ENCODE measurements at places on chromosomes 2 and 18. TPM values are rescaled to one million over a fixed set of nuclear protein-coding genes. Genes with fewer than 3 reads are reported as not detected.

DNA sequence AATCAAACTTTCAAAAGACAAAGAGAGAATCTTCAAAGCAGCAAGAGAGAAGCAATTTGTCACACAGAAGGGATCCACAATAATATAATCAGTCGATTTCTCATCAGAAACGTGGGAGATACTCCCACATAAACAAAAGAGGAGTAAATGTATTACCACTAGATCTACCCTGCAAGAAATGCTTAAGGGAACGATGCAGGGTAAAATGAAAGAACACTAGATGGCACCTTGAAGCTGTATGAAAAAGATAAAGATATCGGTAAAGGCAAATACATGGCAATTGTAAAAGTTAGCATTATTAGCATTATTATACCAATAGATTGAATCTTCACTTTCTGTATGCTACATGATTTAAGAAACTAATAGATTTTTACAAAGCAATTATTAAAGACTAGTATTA, 677.0 kb downstream of the SUCLG1 start:
- DNase-seq, result no peak

The HOXD13 gene
- total RNA-seq, result not detected

GRCh38 chr2:80302314-80303005, 2.1 kb downstream of the LRRTM1 start:
- no peak for DNase-seq

GRCh38 chr18:43917520-43917919, 640.2 kb upstream of the SYT4 start:
- no peak for DNase-seq

DNA sequence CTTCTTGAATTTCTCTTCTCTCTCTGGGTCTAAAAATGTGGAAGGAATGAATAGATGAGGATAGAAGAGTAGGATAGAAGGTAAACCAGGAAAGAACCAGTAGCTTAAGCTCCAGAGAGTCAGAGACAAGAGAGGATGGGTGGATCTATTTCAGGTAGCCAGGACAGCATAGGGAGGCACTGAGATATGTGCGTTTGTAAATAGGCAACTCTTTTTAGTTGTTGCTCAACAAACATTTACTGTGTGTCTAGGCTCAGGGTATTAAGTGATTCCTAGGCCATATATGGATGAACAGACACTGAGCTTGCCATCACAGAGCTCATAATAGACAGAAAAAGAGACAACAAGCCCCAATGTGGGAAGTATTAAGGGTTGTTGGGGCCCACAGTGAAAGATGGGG, 160.5 kb downstream of the NAPG start:
- DNase-seq, result no peak

DNA sequence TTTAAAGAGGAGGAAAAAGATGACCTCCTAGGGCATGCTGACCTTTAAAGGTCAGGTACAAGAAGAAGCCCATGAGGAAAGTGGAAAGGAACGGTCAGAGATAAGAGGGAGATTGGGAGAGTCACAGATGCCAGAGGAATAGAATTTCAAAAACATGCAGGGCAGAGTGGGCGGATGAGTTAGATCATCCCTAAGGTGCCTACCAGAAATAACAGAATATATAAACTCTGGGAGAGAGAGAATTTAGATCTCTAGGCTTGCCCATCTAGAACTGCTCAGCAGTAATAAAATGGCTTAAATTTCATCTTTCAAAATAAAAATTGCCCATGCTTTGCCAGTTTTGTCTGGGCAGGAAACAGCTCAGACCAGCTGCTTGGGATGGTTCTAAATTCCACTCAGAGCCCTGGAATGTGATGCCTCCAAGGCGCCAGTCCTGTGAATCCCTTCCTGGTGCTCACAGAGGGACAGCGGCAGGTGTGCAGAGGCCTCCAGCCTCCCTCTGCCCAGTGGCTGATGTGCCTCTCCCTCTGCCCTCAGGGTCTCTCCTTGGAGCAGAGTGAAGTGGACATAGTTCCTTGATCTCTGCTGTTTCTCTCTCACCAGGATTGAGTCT, 130.9 kb downstream of the ANTXR1 start:
- DNase-seq, result no peak

The STK36 gene
- 17.7 TPM for total RNA-seq

The IMPA2 gene
- 43.4 TPM for total RNA-seq

The IKZF2 gene
- 3.9 TPM for total RNA-seq

The NAPG gene
- total RNA-seq, result 31.1 TPM

DNA sequence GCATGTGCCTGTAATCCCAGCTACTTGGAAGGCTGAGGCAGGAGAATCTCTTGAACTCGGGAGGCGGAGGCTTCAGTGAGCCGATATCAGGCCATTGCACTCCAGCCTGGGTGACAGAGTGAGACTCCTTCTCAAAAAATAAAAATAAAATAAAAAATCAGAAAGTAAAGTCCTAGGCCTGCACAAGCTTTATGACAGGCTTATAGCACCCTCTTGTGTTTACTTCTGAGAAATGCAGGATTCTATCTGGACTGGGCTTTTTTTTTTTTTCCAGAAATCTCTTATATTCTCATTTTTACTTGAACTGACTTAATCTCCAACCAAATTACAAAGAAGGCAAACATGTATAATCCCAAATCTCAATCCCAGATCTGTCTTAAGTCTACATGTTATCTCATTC, 26.1 kb upstream of the REG3G start:
- DNase-seq, result no peak

The KCNS3 gene
- total RNA-seq, result 6.7 TPM

GRCh38 chr18:21826641-21827302, 86.2 kb downstream of the MIB1 start:
- DNase-seq, result no peak

GRCh38 chr2:14828223-14828622, 195.7 kb downstream of the LRATD1 start:
- no peak for DNase-seq

The HTR2B gene
- 0.75 TPM for total RNA-seq

- DNase-seq, result no peak
These were observed 19.5 kb downstream of the STRADB start for GRCh38 chr2:201470821-201471731.

The SPC25 gene
- not detected for total RNA-seq

- no peak for DNase-seq
These were observed 150.6 kb upstream of the AGAP1 start for GRCh38 chr2:235343156-235343774.

The CDH20 gene
- total RNA-seq, result not detected

The POTEI gene
- not detected for total RNA-seq

- no peak for DNase-seq
These were observed 89.0 kb downstream of the ZNF532 start for GRCh38 chr18:58953627-58954026.

DNA sequence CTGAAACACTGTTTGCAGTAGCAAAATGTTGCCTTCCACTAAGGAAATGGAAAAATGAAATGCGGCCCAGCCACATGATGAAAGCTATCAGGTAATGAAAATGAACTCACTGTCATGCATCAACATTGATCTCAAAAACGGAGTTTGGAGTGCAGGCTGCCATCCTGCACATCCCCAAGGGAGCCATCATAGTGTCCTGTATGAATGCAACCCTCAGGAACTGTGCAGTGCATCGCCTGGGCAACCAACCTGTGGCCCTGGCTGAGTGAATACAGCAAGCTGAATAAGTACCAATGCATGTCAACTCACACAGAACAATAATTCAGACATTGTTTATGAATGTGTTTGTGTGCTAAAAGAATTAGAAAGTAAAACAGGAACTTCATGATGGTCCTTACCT, 23.1 kb upstream of the TXNDC2 start:
- DNase-seq, result no peak

GRCh38 chr2:9545502-9545901, 10.1 kb downstream of the ADAM17 start:
- no peak for DNase-seq

DNA sequence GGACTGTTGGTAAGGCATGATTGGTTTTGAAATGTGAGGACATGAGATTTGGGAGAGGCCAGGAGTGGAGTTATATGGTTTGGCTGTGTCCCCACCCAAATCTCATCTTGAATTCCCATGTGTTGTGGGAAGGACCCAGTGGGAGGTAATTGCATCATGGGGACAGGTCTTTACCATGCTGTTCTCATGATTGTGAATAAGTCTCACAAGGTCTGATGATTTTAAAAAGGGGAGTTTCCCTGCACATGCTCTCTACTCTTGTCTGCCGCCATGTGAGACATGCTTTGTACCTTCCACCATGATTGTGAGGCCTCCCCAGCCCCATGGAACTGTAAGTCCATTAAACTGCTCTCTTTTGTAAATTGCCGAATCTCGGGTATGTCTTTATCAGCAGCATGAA, 5.4 kb downstream of the CMPK2 start:
- no peak for DNase-seq

DNA sequence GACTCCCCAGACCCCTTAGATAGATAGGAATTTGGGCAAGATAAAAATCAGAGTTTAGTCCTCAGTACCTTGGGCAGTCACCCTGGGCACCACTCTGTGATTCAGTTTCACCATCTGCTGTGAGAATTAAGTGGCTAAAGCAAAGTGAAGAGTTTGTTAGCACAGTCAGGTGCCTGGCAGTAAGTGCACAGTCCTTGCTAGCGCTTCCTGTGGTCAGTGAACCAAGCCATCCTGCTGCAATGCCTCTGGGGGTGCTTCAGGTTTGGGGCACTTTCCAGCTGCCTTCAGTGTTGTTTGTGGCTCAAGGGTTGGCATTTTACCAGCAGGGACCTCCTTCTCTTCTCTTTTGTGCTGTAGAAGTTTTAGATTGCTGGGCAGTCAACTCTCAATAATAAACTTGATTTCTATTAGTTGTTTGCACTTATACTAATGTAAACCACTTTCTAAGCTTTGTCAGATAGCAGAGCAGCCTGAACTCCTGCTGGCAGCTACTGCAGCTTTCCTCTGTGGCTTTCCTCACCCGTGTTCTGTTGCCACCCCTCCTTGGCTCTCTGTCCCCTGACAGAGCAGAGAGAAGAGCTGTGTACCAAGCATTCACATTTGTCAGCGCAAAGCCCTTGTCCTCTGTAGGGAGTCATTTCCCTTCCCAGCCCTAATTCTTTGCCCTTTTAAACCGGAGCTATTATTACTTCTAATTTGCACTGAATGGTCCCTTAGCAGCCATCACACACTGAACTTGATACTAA, 48.4 kb upstream of the RMP24 start:
- DNase-seq, result no peak

The INHBB gene
- total RNA-seq, result 8.1 TPM
